ENCODE measurements at places on chromosomes 3 and 15.

DNA sequence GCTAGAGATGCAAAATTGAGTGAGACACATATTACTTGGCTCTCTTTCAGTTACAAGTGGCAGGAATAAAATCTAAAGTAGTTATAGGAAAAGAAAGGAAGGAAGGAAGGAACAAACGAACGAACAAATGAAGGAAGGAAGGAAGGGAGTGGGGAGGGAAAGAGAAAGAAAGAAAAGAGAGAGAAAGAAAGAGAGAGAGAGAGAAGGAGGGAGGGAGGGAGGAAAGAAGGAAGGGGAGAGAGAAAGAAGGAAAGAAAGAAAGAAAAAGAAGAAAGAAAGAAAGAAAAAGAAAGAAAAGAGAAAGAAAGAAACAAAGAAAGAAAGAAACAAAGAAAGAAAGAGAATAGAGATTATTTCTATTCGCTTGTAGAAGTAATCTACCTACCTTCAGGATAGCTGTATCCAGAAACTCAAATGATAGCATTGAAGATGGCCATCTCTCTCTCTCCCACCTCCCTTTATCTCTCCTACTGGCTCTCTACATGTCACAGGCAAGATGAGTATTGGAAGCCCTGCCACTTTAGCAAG lies 229.7 kb upstream of the TLE3 start:
- DNase-seq = no peak

GRCh38 chr3:30904996-30905395 lies 10.5 kb upstream of the GADL1 start:
- DNase-seq = no peak

GRCh38 chr3:25007974-25008658 lies 419.9 kb upstream of the RARB start:
- no peak for DNase-seq

DNA sequence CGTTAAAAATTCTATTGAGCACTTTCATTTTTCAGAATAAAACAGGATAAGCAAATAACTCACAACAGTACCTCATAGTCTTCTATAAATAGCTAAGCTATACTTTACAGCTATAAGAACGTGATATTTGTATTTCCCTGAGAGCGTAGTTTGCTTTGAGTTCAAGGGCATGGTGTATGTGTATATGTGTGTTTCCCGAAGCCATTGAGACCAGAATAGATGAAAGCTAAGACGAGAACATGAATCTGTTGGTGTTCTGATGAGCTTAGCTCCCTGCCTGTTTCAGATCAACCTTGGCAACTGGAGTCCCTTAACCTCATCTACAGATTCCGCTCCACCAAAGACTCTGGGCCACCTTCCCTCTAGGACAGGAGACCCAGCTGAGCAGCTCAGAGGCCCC lies 59.5 kb upstream of the MCF2L2 start:
- DNase-seq = no peak

DNA sequence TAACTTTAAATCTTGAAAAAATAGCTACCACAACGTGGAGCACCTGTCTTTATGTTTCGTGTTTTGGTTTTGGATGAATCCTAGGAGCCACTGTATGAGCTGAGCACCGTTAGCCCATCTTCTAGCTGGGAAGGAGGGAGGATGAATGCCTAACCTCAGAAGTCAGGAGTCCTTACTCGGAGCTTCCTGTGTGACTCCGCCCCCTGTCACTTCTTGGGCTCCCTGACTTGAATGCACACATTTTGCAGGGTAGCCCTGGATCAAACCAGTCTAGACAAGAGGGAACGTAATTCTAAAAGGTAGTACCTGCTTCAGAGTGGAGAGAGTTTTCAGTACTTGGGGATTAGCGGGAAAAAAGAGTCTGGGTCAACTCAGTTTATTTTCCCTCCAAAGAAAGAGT lies 5.3 kb downstream of the GABRA5 start:
- DNase-seq = no peak

DNA sequence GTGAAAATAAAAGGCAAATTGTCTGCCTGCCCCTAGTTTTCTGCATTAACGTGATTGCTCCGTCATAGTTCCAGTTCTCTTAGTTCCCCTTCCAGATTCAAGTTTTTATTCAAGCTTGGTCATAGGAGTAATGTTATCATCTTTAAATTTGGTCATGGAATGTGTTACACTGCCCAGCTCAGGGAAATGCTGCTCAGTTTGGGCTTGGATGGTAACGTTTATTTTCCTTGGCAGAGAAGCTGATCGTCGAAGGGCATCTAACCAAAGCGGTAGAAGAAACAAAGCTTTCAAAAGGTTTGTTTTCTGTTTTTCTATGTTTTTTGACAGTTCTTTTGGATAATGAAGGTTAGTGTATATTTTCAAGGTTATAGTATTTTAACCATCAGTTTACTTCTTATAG lies 118.4 kb upstream of the FLNB start:
- DNase-seq = no peak

DNA sequence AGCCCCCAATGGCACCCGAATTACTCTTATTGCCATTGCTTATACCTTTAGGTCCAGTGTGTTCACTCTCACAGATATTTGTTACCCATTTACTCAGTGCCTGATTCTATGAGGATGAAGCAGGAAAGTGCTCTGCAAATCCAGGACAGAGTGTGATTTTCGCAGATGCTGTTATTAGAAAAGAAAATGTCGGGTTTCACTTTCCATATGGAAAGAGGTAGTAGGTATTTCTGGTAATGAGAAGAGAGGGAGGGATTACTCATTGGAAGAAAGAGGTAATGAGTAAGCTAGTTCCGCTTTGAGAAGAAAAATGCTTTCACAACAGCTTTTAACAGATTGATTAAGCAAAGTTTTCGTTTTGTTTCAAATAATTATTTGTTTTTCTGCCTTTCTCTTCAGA lies 336.3 kb upstream of the CFAP20DC start:
- no peak for DNase-seq
